ENCODE measurements at places on chromosomes 11 and 22.

DNA sequence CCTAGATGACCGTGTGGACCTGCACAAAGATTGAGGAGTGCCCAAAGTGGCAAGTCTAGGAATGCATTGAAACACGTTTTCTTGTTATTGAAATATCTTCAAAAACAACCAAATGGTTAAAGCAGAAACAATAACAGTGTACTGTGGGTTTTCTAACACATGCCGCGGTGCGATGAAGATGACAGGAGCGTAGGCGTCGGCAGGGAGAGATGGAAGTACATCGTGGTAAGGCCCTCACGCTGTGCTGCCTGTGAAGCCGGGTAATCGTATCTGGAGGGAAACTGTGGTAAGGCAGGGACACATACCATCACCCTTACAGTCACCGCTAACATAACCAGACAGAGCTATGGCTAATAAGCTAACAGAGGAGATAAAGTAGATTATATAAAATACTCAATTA lies 261.4 kb downstream of the TBC1D22A start:
- DNase-seq = no peak

DNA sequence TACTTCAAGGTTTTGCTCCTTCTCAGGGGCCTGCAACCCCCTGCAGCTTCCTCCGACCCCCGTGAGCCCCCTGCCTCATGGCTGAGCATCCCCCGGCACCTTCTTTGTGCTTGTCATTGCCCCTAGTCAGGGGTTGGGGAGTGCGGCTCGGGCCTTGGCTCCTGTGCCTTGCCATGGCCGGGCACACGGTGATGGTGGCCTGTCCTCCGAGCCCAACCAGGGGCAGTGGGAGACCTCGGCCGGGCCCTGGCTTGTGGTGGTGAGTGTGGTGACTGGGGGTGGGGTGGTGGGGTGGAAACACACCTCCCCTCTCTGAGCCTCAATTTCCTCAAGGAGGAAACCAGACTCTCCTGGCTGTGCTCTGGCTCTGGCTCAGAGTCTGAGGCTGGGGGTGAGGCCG lies 1.5 kb upstream of the MRGPRG start:
- no peak for DNase-seq

GRCh38 chr11:118027694-118028093 lies 41.5 kb downstream of the IL10RA start:
- DNase-seq = no peak

DNA sequence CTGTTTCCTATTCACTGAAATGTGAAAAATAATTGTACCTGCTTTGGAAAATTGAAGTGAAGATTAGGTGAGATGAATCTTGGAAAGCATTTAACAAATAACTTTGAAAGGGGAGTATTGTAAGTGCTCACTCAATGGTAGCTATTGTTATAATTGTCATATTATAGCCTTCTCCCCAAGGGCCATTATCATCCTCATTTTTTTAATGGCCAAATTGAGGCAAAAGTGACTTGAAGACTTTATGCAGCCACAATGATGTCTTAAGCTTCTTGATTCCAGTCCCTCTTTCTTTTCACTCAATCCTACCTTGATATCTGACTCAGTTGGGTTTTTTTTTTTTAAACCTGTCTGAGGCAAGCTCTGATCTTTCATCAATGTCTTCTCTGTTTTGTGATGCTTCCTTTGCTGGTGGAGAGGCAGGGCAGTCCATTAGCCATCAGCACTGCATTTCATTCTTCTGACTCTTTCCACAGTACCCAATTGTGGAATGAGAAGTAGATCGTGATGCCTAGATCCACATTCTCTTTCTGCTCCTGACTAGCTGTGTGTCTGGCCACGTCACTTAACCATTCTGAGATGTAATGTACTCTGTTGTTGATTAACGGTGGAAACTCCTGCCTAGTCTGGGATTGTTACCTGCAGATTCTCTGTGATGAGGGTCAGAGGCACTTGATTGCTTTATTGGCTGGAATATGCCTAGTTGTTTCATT lies 101.4 kb downstream of the DBX1 start:
- DNase-seq = no peak

GRCh38 chr11:47137476-47137875 lies 39.2 kb downstream of the ARFGAP2 start:
- no peak for DNase-seq

GRCh38 chr11:94753630-94754029 lies 14.5 kb upstream of the AMOTL1 start:
- no peak for DNase-seq

DNA sequence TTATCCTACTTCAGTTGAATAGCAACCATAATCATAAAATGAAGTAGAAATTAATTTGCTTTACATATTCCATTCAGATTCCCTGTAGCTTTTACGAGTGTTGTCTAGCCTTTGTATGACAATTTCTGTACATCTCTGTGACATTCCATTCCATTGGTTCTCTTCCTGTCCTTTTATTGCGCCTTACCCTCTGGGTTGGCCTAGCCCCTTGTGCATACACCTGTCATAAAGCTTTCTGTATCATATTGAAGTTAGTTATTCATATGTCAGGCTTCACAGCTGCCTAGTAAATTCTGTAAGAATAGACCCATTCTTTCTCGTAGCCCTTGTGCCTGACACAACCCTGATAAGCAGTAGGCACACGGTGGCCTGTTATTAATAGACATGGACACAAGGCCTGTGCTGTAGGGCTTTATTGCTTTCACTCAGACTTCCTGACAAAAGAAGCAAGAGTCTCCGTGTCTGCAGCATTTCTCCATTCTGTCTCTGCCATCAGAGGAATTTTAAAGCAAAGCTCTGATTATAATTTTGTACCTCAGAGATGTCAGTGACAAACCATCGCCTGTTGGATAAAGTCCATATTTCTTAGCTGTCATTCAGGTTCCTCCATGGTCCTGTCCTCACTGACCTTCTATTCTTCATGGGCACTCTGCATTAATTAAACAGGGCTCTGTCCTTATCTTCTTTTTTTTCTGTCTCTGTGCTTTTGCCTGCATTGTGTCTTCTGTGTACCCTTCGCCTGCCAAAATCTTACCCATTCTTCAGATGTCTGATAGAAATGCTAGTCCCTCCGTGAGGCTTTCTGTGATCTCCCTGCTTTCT lies 49.4 kb downstream of the BID start:
- no peak for DNase-seq

GRCh38 chr11:134543241-134543640 lies 131.2 kb upstream of the B3GAT1 start:
- DNase-seq = no peak

DNA sequence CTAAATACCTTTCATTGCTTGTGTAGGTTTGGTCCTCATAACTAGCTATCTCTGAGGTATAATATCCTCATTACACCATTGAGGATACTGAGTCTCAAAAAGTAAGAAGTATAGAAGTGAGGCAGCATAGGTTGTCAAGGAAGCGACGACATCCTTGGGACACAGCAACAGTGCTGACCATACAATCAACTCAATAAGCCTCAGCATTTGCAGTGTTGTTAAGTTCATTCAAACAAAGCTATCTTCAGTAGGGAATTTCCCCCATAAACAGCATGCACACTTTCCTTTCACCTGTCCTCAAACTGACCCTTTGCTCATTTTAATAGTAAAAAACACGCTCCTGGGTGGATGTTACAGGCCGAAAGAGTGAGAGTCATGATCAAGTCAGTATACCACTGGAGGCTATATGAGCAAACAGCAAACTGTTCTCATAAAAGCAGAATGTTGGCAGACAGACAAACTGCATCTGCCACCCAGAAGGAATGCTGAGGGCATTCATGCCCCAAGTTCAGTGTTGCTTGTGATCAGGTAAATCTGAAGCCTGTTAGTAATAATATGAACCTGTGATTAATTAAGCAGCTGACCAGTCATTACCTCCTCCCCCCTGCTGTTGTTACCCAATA lies 756.2 kb upstream of the TENM4 start:
- DNase-seq = no peak

DNA sequence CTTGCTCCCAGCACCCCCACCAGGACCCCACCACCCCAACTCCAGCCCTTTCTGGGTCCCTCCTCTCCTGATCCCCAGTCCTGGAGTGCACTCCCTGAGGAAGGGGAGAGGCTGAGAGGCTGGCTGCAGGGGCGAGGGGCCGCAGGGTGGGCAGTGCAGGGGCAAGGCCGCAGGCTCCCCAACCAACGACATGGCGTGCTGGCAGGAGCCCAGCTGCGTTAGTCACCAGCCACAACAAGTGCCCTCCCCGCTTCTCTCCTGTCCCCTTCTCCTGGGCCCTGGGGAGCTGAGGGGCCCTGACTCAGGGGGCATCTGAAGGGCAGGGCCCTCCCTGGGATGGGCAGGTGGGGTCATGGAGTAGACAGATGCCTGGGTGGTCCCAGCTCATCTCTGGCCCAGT lies 2.3 kb downstream of the CABP7 start:
- no peak for DNase-seq

- peak; percentile 57 for DNase-seq
These were observed 54.9 kb downstream of the CD6 start for GRCh38 chr11:61026121-61027031.

- no peak for DNase-seq
These were observed 69.4 kb downstream of the BUD13 start for GRCh38 chr11:116703421-116703820.

DNA sequence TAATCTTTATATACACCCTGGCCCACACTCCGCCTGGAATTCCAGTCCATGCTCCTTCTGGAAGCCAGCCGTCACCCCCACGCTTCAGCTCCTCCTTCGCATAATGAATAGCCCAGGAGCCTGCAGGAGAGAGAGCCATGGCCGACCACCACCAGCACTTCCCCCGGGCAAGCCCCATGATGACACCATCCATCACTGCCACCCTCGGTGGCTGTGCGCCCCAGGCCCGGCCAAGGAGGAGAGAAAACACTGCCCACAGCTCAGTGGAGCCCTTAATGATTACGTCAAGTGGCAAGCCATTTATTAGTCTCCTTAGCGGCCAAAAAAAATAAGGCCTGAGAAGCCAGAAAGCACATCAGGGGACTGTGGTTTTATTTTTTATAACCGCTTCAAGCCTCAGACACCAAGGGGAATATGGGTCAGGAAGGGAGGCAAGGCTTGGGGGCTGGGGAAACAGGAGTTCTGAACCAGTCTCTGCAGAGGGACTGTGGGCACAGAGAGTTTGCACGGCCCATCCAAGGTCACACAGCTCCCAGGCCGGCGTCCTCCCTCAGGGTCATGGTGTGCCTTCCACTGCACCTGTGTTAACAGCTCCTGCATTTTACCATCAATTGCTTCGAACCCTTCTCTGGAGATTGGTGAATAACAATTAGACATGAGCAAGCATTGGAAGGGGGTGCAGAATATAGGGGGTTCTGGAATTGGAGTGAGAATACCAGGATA lies 134.3 kb downstream of the MN1 start:
- no peak for DNase-seq

DNA sequence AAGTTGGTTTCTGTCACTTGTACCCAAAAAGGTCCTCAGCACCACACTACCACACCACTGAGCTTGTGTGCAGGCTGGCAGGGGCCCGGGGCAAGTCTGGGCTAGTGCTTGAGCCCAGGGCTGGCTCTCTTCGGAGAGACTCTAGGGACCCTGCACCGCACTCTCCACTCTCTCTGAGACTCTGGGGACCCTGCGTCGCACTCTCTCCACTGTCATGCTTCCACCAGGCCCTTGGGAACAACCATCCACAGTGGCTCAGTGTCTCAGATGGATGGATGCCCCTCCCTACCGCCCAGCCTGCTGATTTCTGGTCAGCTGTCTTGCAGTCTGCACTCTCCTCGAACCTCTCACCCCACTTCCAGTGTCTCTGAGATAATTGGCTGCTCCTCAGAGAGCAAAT lies 2.0 kb upstream of the SBF1 start:
- DNase-seq = no peak

DNA sequence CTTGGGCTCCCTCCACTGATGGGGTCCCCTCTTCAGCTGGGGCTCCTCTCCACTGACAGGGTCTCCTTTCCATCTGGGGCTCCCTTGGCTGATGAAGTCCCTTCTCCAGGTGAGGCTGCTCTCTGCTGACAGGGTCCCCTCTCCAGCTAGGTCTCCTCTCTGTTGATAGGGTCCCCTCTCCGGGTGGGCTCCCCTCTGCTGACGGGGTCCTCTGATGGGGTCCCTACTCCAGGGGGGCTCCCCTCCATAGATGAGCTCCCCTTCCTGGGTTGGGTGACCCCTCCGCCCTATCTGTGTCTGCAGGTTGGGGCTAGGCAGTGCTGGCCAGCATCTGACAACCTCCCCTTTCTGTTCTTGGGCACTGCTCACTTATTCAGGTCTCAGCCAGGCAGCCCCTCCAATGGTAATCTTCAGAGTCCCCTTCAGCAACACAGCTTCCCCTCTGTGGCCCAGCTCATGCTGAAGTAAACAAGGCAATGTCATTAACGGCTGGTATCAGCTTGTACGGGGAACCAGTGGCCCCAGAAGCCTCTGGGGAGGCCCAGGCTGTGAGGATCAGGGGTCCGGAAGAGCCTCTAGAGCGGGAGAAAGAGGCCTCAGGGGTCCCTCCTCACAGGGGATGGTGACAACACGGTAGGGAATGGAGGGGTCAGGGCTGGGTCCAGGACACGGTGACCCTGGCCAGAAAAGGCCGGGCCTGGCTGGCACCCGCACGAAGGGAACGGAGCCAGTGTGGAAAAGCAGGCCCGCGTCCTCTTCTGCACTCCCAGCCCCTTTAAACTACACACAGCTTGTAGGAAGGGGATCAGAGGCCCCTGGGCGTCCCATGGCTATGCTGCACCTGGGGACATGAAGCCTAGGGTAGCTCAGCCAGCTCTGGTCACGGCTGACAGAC lies 9.6 kb upstream of the CD81 start:
- DNase-seq = no peak

GRCh38 chr11:125675196-125675595 lies 5.5 kb downstream of the ACRV1 start:
- no peak for DNase-seq

- DNase-seq = peak; percentile 16
These were observed 52.8 kb downstream of the CBL start for GRCh38 chr11:119258983-119259382.

GRCh38 chr11:87212891-87213290 lies 175.2 kb downstream of the TMEM135 start:
- no peak for DNase-seq

GRCh38 chr11:83441171-83441570 lies 155.0 kb upstream of the CCDC90B start:
- no peak for DNase-seq

GRCh38 chr11:66879583-66879982 lies 22.7 kb downstream of the LRFN4 start:
- no peak for DNase-seq

DNA sequence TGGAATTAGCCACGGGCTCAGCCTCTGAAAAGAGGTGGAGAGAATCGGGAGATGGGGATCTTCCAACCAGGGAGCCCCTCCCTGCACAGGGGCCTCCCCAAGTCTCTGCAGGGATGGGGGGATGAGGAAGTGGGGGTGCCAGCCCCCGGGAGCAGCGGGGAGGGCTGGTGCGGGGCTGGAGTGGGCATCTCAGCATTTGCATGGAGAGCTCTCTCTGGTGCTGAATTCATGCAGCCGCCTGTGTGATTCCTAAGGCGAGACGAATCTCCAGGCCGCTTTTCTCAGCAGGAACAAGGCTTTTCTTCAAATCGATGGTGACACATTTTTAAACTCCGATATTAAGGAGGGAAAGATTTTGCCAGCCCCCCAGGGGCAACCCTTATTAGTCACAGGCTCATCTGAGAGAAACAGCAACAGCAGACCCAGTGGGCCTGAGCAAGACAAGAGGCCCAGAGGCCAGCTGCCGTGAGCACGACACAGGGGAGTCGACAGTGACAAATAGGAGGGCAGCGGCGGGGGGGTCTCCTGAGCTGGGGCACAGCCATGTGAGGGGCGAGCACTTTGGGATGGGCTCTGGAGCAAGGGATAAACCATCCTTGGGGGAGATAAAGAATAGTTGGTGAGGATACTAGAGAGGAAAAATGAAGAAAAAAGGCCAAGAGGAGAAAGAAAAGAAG lies 29.0 kb downstream of the MACROD1 start:
- DNase-seq = no peak
